Fibroblast of villous mesenchyme (primary cell): ENCODE measurements at places on chromosomes 16 and 17.

GRCh38 chr16:19881028-19881427 is 3.6 kb downstream of the GPRC5B start:
- DNase-seq, result no peak

DNA sequence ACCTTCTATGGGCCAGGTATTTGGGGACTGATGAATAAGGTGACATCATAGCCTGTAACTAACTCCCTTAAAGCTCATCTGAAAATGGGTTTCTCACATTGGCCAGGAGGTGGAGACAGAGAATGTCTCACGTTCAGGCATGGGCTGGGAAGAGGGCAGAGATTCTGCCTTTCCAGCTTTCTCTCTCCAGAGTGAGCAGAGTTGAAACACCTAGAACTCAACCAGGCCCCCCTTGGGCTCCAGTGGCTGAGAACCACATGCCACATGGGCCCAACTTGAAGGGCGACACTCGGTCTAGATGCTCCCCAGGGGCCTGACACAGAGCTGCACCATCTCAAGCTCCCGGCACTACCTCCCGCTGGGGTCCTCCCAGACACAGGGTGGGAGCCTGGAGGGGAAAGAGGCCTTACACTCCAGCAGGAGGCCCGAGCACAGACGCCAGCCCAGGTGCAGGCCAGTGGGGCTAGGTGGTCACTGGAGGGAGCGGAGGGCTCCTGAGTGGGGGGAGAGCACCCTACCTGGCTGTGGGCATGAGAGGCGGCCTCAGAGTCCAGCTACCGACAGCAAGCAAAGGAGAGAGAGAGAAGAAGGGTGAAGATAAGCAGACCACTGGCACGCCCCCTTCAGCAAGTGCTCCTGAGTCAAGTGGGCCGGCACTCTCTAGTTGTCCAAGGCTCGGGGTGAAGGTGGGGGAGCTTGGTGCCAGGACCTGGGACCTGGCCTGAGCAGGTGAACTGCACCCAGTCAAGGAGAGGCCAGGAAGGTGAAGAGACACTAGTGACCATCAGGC is 55.9 kb downstream of the MYO18A start:
- DNase-seq, result peak; percentile 80

DNA sequence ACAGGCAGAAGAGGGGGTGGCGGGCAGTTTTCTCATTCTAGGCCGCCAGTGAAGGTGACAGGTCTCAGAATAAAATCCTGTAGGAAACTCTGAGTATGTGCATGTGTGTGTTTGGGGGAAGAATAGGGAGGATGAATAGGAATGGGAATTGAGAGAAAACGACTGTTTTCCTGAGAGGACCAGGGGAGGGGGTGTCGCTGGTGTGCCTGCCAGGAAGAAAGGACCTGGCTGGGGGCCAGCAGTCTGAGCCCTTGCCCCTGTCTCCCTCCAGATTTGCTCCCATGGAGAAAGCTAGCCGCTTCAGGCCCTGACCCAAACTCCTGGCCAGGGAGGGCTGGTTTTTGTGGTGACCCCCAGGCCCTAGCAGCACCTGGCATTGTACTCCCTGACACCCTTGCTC is 14.4 kb downstream of the C17orf50 start:
- no peak for DNase-seq

GRCh38 chr17:72705905-72706395 is 386.5 kb downstream of the SLC39A11 start:
- no peak for DNase-seq

GRCh38 chr16:79463841-79464240 is 136.7 kb downstream of the MAF start:
- DNase-seq, result no peak

GRCh38 chr17:38879878-38880665 is 10.2 kb downstream of the LASP1 start:
- DNase-seq, result peak; percentile 72

- peak; percentile 73 for DNase-seq
Measured at GRCh38 chr17:13002761-13003453, 14.9 kb downstream of the ELAC2 start.

GRCh38 chr17:13569398-13570123 is 32.2 kb downstream of the HS3ST3A1 start:
- no peak for DNase-seq

DNA sequence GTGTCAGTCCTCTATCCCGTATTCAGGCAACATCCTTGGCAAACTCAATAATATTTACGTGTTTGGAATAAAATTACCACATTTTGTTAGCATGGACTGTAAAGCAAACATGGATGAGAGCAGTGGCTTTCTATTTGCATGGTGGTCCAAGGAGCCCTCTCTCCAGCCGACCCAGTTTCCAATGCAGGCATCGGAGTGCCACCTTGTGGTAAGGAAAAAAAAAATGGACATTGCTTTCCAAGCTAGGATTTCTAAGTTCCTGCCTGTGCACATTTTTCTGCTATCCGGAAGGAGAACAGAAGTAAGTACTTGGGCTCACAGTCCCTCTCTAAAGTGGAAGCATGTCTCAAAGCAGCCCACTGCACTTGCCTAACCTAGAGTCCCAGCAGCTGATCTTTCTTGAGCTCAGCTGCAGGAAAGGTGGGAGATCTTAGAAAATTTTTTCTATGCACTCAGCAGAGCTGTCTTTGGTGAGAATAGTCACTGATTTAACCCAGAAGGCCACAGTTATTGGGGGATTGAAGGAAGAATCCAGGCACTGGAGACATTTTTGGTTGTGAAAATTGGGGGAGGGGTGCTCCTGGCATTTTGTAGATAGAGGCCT is 46.0 kb upstream of the ERCC4 start:
- peak; percentile 18 for DNase-seq

- DNase-seq, result peak; percentile 76
Measured at GRCh38 chr16:65572156-65572555, 450.3 kb upstream of the CDH11 start.

DNA sequence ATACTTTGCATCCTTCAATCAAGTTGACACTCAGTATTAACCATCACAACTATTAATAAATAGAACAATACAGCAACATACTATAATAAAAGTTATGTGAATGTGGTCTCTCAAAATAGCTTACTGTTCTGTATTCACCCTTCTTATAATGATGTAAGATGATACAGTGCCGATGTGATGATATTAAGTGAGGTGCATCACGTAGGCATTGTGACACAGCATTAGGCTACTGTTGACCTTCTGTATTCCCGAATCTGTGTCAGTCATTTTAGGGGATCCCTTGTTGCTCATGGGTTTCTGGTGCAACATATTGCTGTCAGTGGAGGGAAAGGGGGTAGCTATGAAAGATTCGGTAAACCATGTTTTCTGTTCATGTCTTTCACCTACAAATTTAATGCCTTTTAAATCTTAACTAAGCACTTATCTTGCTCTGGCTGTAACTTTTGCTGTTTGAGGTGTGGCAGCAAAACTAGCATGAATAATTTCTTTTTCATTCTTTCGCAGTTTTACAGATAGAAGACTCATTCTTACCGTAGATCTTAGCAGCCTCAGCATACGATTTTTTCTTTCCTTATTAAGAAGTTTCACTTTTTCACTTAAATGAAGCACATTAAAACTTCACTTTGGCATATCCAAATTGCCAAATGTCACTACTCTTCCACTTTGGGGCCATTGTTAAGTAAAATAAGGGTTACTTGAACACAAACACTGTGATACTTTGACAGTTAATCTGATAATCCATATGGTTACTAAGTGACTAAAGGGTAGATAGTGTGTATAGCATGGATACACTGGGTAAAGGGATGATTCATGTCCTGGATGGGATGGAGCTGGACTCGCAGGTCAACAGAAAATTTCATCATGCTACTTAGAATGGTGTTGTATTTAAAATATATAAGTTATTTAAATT is 29.6 kb downstream of the NFAT5 start:
- peak; percentile 74 for DNase-seq

DNA sequence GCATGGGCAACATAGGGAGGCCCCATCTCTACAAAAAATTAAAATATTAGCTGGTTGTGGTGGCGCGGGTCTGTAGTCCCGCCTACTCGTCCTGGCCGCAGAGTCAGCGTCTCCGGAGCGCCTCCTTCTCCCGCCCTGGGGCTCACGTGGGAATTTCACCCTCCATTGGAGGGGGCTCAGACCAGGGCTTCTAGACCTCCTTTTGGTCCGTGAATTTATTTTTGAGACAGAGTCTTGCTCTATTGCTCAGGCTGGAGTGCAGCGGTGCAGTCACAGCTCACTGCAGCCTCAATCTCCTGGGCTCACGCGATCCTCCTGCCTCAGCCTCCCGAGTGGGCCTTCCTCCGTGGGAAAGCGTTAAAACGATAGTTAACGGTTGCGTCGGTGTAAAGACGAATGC is 394 bp upstream of the NME4 start:
- DNase-seq, result peak; percentile 62

DNA sequence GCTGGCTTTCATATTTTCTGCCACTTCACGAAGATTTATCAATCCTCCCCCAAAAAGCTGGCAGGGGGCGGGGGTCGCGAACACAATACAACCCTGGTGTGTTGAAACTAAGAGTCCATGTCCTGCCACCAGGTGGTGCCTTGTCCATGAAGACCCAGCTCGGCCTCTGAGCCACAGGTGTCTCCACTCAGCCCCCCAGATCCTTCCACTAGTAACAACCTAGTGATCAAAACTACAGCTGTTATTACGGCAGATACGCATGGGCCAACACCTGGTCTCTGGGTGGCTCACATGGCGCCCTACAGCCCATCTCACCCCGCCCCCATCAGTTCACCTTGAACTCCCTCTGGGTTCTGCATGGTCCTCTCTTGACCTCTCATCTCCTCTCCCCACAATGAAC is 27.7 kb downstream of the USP7 start:
- no peak for DNase-seq

DNA sequence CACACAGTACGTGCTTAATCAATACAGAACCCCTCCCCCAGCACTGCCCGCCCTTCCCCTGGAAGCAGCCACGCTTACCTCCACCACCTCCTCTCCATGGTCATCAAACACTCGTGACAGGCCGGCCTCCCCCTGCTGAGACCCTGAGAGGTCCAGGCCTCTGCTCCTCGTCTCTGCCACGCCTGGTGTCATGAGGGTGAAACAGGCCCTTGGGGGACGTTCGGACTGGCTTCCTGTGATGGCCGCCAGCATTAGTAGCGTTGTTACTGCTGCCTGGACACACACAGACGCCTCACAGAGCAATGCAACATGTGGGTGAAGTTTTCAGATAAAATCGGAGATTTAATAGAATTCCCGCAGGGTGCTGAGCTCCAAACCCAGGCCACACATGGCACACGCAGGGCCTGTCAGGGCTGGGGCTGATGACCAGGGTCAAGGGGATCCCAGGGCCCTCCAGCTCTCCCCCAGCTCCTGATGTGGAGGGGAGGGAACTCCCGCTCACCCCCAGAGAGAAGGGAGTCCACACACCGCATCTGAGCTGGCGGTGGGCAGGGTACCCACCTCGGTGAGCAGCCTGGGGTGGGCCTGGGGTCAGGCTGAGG is 15.9 kb upstream of the SLC38A10 start:
- DNase-seq, result no peak

DNA sequence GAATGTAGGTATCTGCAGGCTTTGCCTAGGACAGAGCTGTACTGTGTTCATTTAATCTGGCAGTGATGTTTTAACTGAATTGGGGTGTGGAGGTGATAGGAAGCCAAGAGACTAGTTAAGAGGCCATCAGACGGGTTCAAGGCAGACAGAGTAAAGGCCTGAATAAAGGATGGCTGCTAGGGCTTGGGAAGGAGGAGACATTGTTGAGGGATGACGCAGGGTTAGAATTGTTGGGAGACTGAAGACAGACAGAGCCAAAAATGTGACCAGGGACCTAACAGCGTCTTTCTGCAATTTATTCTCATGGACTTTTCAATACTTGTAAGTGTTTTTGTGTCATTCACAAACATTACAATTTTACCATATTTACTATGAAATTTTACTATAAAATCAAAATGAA is 48.6 kb upstream of the MYH10 start:
- no peak for DNase-seq

DNA sequence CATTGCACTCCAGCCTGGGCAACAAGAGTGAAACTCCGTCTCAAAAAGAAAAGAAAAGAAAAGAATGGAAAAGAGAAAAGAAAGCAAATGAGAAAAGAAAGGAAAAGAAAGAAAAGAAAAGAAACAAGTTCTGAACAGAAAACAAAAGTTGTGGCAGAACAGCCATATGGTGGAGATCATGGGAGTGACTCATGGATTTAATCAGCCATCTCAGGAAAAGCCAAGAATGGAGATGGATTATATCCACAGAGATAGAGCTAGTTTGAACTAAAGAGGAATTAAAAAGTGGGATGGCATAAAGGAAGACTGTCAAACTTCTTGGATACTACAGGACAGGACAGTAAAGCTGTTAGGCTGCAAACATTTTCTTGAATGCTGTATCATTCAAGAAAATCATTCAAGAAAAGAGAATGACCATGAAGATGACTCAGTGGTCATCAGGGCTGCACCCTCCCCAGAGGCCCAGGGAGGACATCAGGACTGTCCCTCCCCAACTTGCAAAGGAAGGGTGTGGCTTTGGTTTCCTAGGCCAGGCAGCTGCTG is 120.6 kb downstream of the USP22 start:
- peak; percentile 72 for DNase-seq

- DNase-seq, result peak; percentile 83
Measured at GRCh38 chr17:40316571-40317344, 7.8 kb downstream of the RARA start.

DNA sequence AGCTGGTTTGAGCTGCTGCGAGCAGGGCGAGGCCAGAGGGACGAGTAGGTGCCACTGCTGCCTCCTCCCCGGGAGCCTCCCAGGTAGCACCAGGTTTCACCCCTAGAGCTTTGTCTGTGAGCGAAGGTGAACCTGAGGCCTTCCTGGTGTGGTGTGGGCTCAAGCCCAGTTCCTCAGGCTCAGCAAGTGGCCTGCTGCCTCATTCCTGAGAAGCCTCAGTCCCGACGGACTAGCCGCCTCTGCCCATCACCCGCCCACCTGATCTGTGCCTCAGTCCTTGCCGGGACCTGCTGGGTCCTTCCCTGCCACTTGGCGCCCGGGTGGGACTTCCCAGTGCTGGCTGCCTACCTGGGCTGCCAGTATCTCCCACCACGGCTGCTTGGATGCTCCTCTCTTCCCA is 1.7 kb downstream of the NLRC3 start:
- no peak for DNase-seq

GRCh38 chr16:322476-323143 is 29.9 kb downstream of the AXIN1 start:
- DNase-seq, result no peak

- no peak for DNase-seq
Measured at GRCh38 chr17:50719924-50720794, 756 bp downstream of the LUC7L3 start.

DNA sequence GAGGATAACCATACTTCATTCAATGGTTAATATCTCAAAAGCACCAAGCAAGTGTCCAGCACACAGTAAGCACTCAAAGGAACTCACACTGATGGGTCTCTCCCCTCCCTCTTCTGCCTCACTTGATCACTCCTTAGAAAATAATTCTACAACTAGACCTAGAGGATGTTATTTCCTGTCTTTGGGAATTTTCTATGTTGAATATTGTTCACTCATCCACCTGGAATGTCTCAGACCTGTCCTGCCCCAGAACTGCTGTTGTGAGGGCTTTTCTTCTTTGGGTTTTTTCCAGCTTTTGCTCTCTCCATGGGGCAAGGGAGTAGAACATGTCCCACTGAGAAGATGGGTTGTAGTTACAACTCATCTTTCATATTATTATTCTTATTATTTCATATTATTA is 25.3 kb downstream of the NXPH3 start:
- DNase-seq, result no peak

- no peak for DNase-seq
Measured at GRCh38 chr17:50672831-50673551, 34.7 kb downstream of the ANKRD40 start.
